ENCODE measurements at places on chromosomes 4 and X. TPM values are rescaled to one million over a fixed set of nuclear protein-coding genes. Genes with fewer than 3 reads are reported as not detected.

XAGE2 gene
- not detected for polyA plus RNA-seq

GPC4 gene
- polyA plus RNA-seq, result 1.5 TPM

AREG gene
- not detected for polyA plus RNA-seq

CNGA1 gene
- not detected for polyA plus RNA-seq

TEX13C gene
- polyA plus RNA-seq, result 0.22 TPM

CPEB2 gene
- polyA plus RNA-seq, result 12.4 TPM

KLHL4 gene
- 4.7 TPM for polyA plus RNA-seq

HS6ST2 gene
- 43.0 TPM for polyA plus RNA-seq

WDR17 gene
- polyA plus RNA-seq, result 59.1 TPM

GPC3 gene
- polyA plus RNA-seq, result 2.1 TPM

INTS12 gene
- polyA plus RNA-seq, result 24.4 TPM

WNK3 gene
- 32.8 TPM for polyA plus RNA-seq

AMTN gene
- not detected for polyA plus RNA-seq

CLTRN gene
- 1.1 TPM for polyA plus RNA-seq

GLRA3 gene
- polyA plus RNA-seq, result 0.76 TPM

BTK gene
- polyA plus RNA-seq, result not detected

PCDH10 gene
- polyA plus RNA-seq, result 37.0 TPM

ZNF157 gene
- polyA plus RNA-seq, result 3.5 TPM

TRIM60 gene
- polyA plus RNA-seq, result not detected

EDA gene
- polyA plus RNA-seq, result 1.3 TPM

SPP1 gene
- polyA plus RNA-seq, result 0.52 TPM

PCDH18 gene
- polyA plus RNA-seq, result 0.80 TPM

GLOD5 gene
- not detected for polyA plus RNA-seq

ADD1 gene
- polyA plus RNA-seq, result 190 TPM

TCEAL1 gene
- polyA plus RNA-seq, result 89.4 TPM

SPARCL1 gene
- polyA plus RNA-seq, result not detected

JAKMIP1 gene
- polyA plus RNA-seq, result 19.5 TPM

KIT gene
- 1.1 TPM for polyA plus RNA-seq

SULT1E1 gene
- not detected for polyA plus RNA-seq

VCX gene
- polyA plus RNA-seq, result not detected

Measured in neural cell (in vitro differentiated cells).